ENCODE measurements at places on chromosomes 16 and 17. TPM values are rescaled to one million over a fixed set of nuclear protein-coding genes. Genes with fewer than 3 reads are reported as not detected.

- peaks cover 80% of the 10 kb centered on the region for H3K4me1 ChIP-seq
- no peaks in the 10 kb centered on the region for H3K36me3 ChIP-seq
- no peaks in the 10 kb centered on the region for H3K27me3 ChIP-seq
- DNase-seq, result no peak
Observed at GRCh38 chr17:27244011-27244410, 49.9 kb upstream of the WSB1 start.

GRCh38 chr16:69861292-69862030 lies 89.7 kb upstream of the CLEC18A start:
- H3K27me3 ChIP-seq, result no peaks in the 10 kb centered on the region
- peak overlapping the region; percentile 66 for H3K27ac ChIP-seq
- no peak for DNase-seq
- H3K4me3 ChIP-seq, result no peak overlapping the region
- H3K4me1 ChIP-seq, result peaks cover 19% of the 10 kb centered on the region

DNA sequence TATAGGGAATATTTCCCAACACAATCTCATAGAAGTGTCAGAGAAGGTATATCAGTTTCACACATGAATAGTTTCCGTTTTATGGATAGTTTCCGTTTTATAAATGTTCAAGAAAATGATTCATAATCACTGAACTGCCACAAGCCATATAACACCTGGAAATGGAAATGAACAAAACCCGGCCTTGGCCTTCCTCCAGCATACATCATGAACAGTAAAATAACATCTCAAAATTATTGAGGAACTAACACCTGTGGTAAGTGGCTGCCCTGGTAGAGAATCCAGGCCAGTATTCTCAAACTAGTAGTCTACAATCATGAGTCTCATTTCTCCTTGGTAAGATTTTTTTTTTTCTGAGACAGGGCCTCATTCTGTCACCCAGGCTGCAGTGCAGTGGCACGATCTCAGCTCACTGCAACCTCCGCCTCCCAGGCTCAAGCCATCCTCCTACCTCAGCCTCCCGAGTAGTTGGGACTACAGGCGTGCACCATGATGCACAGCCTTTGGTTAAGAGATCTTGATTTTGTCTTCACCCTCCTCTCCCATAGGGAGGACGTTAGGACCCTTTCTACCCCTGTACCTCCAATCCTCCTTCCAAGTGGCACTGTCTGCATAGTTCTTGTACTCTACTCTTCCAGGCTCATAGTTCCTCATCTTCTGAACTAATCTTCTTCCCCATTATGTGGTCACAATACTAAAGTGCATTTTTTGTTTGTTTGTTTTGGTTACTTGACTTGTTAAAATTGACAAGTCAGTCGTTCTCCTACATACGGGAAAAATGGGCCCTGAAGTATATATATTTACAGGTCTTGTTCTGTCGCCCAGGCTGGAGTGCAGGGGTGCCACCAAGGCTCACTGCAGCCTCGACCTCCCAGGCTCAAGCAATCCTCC lies 15.0 kb upstream of the RGS9 start:
- no peaks in the 10 kb centered on the region for H3K36me3 ChIP-seq
- no peaks in the 10 kb centered on the region for H3K27me3 ChIP-seq
- peak overlapping the region; percentile 65 for H3K4me3 ChIP-seq
- H3K27ac ChIP-seq, result peak overlapping the region; percentile 94
- peaks cover 14% of the 10 kb centered on the region for H3K4me1 ChIP-seq

DNA sequence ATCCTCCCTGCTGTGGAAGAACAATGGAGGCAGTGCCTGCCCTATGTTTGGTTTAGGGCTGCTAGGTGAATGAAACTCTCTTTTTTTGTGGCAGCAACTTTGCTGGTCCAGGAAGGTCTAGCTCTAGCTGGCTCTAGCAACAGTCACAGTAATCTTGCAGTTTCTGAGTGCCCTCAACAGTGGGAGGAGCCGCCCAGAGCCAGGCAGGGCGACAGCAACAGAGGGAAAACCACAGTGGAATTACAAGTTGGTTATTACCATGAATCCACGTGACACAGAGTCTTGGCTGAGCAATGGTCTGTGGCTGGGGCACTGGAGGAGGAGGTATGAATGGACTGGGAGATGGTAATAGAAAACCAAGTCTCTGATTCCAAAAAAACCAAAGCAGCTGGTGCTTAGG lies 10.3 kb downstream of the HSPB9 start:
- peaks cover 87% of the 10 kb centered on the region for H3K4me1 ChIP-seq
- H3K27ac ChIP-seq, result peak overlapping the region; percentile 80
- DNase-seq, result peak; percentile 89
- H3K36me3 ChIP-seq, result peaks cover 33% of the 10 kb centered on the region

The UTS2R gene
- not detected for total RNA-seq

The DNAI2 gene
- not detected for total RNA-seq

The ABCC3 gene
- 65.4 TPM for total RNA-seq

The GRB7 gene
- 25.0 TPM for total RNA-seq

Data from upper lobe of right lung (tissue), 1 donor.